ENCODE measurements at places on chromosomes 6 and 20. TPM values are rescaled to one million over a fixed set of nuclear protein-coding genes. Genes with fewer than 3 reads are reported as not detected.

GRCh38 chr20:24987873-24988835 is 4.4 kb downstream of the APMAP start:
- H3K36me3 ChIP-seq, result peaks cover 5% of the 10 kb centered on the region
- peaks cover under 1% of the 10 kb centered on the region for H3K27me3 ChIP-seq
- no peak overlapping the region for H3K27ac ChIP-seq
- no peak overlapping the region for H3K4me3 ChIP-seq

DNA sequence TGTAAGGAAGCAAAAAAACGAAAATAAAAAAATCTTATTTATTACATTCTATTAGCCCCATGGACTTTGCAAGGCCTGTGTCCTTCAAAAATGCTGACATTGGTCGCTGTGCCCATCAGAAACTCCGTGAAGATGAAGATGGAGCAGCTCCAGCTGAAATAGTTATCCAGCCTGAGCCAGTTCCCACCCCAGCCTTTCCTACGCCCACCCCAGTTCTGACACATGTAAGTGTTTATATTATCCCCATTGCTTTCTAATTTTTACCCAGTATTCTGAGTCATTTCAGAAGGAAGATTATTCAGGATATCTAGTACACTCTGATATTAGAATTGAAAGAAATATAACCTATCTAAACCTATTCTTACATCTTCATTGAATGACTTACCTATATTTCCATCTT is 217.7 kb downstream of the ARHGAP18 start:
- DNase-seq, result no peak
- H3K27ac ChIP-seq, result no peak overlapping the region
- H3K4me3 ChIP-seq, result no peak overlapping the region
- no peaks in the 10 kb centered on the region for H3K36me3 ChIP-seq

The PRIM2 gene
- 52.8 TPM for total RNA-seq

The MUC22 gene
- not detected for total RNA-seq

DNA sequence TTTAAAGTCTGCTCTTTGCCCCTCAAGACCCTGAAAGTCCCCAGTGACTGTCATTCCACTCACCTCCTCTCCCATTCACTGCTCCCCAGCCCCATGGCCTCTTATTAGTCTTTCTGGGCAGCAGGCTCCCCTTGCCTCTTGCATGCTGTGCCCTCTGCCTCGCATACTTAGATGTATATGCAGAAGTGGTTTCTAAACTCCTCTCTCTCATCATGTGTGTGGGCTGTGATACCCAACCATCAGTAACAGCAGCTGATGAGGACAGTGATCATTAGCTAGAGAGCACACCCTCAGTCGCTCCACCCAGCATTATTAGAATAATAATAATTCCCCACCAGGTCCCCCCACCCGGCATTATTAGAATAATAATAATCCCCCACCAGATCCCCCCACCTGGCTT is 14.5 kb downstream of the PKIG start:
- no peak for DNase-seq
- no peak overlapping the region for H3K27ac ChIP-seq
- no peaks in the 10 kb centered on the region for H3K27me3 ChIP-seq
- H3K4me3 ChIP-seq, result no peak overlapping the region
- no peaks in the 10 kb centered on the region for H3K36me3 ChIP-seq

GRCh38 chr6:18415207-18415606 is 28.1 kb downstream of the RNF144B start:
- no peaks in the 10 kb centered on the region for H3K36me3 ChIP-seq
- H3K4me3 ChIP-seq, result no peak overlapping the region
- no peak overlapping the region for H3K27ac ChIP-seq
- DNase-seq, result no peak

DNA sequence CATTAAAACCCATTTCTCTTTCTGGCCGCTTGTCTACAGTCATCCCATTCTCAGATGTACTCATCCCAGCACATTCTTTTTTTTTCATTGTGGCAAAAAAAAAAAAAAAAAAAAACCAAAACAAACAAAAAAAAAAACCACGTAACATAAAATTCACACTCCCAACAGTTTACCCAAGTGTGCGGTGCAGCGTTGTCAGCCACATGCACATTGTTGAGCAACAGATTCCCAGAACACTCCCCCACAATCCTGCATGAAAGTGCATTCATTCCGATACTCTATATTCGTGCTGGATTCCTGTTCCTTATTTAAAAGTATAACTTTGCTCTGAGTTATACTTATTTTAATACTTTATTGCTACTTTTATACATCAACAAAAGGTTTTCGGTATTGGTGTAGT is 96.0 kb downstream of the SASH1 start:
- H3K4me1 ChIP-seq, result no peaks in the 10 kb centered on the region
- DNase-seq, result no peak
- no peak overlapping the region for H3K27ac ChIP-seq

GRCh38 chr6:91042656-91043055 is 455.8 kb upstream of the MAP3K7 start:
- H3K27me3 ChIP-seq, result no peaks in the 10 kb centered on the region
- no peak overlapping the region for H3K27ac ChIP-seq
- DNase-seq, result no peak
- H3K36me3 ChIP-seq, result no peaks in the 10 kb centered on the region
- no peak overlapping the region for H3K4me3 ChIP-seq
- H3K4me1 ChIP-seq, result no peaks in the 10 kb centered on the region

- H3K27me3 ChIP-seq, result peaks cover 49% of the 10 kb centered on the region
- H3K36me3 ChIP-seq, result no peaks in the 10 kb centered on the region
- H3K4me1 ChIP-seq, result peaks cover 41% of the 10 kb centered on the region
- peak; percentile 51 for DNase-seq
Measured at GRCh38 chr20:64162239-64162910, 1.9 kb upstream of the MYT1 start.

The TINAG gene
- total RNA-seq, result not detected

GRCh38 chr6:5305968-5306626 is 44.8 kb downstream of the FARS2 start:
- no peaks in the 10 kb centered on the region for H3K36me3 ChIP-seq
- H3K27ac ChIP-seq, result no peak overlapping the region
- H3K4me3 ChIP-seq, result no peak overlapping the region

- H3K4me3 ChIP-seq, result no peak overlapping the region
- peak overlapping the region; percentile 33 for H3K27ac ChIP-seq
- DNase-seq, result peak; percentile 21
- H3K36me3 ChIP-seq, result no peaks in the 10 kb centered on the region
Measured at GRCh38 chr6:42041481-42042053, 8.8 kb upstream of the TAF8 start.

Measured in neural progenitor cell (in vitro differentiated cells).